NCI-H1105 (cell line): ENCODE measurements at places on chromosomes 13 and 19.

- DNase-seq: no peak
Measured at GRCh38 chr13:95038949-95039348, 262.3 kb downstream of the ABCC4 start.

GRCh38 chr19:29337029-29337428, 124.1 kb upstream of the UQCRFS1 start:
- no peak for DNase-seq

GRCh38 chr19:4571305-4571917, 11.9 kb upstream of the SEMA6B start:
- DNase-seq: no peak

GRCh38 chr19:2888731-2889224, 11.9 kb upstream of the ZNF57 start:
- DNase-seq: no peak

- DNase-seq: no peak
Measured at GRCh38 chr19:48966541-48967345, 1.6 kb downstream of the FTL start.
